Fibroblast of upper back skin (primary cell): ENCODE measurements at places on chromosomes 5 and 9.

GRCh38 chr5:2168601-2169429, 286.1 kb upstream of the IRX4 start:
- no peak for DNase-seq

DNA sequence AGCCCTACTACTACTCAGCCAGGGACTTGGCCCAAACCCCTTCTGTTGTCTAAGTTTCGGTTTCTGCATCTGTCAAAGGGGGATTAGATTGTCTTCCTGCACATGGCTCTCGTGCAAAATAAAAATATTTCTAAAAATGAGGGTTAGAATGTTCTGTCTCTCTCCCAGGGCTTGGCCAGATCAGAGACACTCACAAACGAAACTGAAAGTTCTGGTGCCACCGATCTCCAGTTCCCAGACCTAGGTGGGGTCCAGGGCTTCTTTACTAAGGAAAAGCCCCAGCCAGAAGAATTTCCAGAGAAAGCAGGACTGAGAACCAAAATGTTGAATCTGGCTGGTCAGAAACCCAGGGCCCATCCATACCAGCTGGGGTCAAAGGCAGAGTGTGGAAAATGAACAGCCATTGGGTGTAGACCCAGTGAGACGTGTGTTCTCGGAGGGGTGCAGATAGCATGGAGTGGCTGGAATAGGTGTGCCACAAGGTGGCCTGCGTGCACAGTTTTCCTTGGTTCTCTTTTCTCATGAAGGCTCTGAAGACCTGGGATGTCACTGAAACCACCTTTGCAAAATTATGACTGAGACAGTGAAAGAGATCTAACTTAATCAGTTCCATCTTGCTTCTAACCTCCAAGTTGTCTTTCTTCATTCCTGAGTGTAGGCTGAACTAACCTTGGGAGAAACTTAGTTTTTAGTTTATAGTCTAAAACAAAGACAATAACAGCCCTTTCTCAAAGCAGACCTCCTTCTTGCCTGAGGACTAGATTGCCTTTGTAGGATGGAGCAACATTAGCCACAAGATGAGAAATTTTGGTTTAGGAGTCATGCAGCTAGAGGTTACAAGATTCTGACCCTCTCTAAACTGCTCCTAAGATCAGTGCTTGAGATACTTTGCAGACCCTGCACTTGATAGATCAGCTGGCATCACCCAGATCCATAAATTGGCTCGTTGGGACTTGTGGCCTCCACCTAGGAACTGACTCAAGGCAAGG, 2.3 kb upstream of the SLC23A1 start:
- DNase-seq: no peak

- no peak for DNase-seq
Measured at GRCh38 chr9:8428389-8428788, 628.8 kb upstream of the DMAC1 start.

- DNase-seq: no peak
Measured at GRCh38 chr9:132989414-132989996, 11.0 kb downstream of the GFI1B start.

- no peak for DNase-seq
Measured at GRCh38 chr9:127693143-127693542, 13.6 kb upstream of the CFAP157 start.
